Epithelial cell of proximal tubule (primary cell): ENCODE measurements at places on chromosomes 1 and 21. TPM values are rescaled to one million over a fixed set of nuclear protein-coding genes. Genes with fewer than 3 reads are reported as not detected.

TBX15 gene
- 0.07 TPM in 1 of 2 replicates, not detected in the other for total RNA-seq

- DNase-seq: no peak
These were observed 51.0 kb downstream of the RPL5 start for GRCh38 chr1:92882819-92883218.

DNA sequence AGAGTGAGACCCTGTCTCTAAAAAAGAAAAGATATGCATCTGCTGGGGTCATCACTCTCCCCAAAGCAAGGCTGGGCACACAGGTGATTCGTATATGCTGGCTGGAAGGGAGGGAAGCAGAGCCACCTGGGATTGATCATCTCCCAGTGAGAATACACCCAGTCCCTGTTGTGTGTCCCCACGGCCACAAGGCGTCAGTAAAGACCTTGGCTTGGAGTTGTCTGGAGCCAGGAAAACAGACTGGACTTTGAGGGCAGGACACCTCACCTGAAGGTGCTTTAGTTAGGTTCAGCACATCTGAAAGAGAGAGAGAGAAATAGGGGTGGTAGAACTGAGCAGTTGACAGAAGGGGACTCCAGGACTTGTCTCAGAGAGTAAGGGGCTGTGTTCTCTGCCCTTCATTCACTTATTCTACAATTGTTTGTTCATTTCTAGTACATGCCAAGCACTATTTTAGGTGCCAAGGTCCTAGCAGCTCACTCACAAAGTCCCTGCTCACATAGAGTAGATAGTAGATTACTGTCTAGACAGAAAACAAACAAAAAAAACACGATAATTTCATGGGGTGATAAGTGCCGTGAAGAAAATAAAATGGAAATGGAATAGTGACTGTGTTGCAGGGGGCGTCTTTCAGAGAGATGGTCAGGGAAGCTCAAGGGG is 13.5 kb downstream of the CITED4 start:
- no peak for DNase-seq

- no peak for DNase-seq
These were observed 13.4 kb upstream of the PLEKHG5 start for GRCh38 chr1:6504887-6505286.

DNA sequence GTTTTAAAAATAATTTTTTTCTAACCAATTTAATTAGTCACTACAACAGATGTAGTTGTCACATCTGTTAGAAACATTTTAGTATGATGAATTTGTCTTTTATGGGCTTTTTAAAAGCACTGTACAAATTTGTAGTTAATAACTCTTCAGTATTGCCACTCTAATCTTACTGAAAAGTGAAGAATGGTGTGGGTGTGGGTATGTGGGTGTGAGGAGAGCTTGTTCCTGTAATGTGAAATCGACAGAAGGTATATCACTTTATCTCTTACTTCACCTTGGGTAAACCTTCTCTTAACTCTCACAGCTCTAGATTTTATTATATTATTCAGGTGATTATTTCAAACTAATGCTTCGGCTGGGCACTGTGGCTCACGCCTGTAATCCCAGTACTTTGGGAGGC is 42.5 kb downstream of the TMEM200B start:
- DNase-seq: no peak

DNA sequence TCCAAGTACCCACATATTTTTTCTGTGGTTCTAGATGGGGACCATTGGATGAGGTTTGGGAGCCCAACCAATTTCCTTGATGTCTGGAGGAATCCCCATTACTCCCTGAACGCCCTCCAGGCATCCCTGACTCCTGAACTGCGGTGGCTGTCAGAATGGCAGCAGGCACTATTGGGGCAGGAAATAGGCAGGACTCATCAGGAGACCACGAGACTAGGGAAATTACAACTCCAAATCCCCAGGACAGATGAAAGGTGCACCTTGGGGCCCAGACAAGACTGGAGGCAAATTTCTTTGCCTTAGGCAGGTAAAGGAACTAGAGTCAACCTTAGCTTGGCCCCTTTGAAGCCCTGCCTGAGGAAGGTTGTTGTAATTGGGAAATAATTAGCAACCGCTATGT is 1.1 kb downstream of the CGN start:
- no peak for DNase-seq

LCE3D gene
- total RNA-seq: not detected in 2 replicates

DNA sequence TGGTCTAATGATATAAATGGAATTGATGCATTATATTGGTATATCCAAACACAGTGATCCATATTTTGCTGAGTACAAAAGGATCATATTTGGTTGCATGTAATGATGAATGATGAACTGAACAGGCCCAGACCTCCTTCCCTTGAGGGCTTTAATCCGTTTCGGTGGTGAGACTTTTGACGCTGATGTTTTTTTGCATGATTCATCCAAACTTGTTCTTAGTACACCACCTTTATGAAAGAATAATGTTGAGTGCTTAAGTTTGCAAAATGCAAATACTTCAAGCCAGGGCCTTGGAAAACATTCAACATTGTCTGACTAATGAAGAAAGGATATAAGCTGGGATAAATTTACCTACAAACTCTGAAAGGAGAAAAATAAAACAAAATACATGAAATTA is 19.2 kb downstream of the HOOK1 start:
- no peak for DNase-seq

- no peak for DNase-seq
These were observed 30.7 kb downstream of the CNIH4 start for GRCh38 chr1:224387302-224387912.

DNA sequence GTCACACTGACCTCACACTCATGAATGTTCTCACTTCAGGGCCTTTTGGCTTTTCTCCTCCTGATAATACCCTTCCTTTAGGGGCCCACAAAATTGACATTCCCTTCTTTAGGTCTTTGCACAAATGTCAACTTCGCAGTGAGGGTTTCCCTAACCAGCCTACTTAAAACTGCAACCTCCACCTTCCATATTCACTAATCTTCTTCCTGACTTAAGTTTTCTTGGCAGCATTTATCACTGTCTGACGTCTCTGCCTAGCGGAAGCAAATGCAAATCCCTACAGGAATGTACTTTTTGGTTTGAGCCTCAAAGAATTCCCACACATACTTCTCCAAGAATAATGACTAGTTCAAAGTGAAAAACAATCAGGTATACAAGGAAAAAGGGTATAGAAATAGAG is 32.8 kb downstream of the INTS7 start:
- no peak for DNase-seq
